ENCODE measurements at places on chromosomes 4 and X. TPM values are rescaled to one million over a fixed set of nuclear protein-coding genes. Genes with fewer than 3 reads are reported as not detected.

Gene PCDH11X
- not detected for total RNA-seq

DNA sequence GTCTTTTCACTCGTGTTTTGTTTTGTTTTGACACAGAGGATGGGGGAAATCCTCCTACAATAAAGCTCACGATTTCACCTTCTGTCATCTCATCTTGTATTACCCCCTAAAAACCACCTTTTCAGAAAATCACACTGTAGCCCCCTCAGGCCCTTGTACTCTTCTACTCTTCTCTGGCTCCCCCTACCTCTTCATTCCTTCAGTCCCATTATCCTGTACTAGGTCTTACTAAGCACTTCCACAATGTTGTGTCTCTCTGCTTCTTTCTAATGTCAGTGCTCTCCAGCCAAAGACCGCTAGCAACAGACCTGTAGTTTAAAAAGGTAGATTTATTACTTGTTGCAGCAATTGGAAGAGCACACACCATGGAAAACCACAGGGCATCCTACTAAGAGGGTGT, 30.0 kb upstream of the RNF128 start:
- no peak for DNase-seq

Gene TMEM187
- 2.0 TPM for total RNA-seq

DNA sequence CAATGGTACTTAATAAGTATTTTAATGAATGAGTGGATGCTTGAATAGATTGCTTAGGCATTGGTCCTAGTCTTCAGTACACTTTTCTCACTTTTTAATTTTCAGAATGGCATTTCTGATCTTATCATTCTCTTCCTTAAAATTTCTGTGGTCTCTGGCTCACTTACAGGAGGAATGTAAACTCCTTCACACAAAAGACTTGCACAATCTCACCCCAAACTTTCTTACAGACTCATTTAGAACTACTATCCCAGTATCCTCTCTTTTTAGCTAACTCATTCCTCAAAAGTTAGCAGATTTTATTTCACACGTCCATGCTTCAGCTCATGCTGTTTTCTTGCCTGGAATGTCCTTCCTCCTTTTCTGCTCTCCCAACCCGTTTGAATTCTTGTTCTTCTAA, 350.1 kb downstream of the GRXCR1 start:
- no peak for DNase-seq

GRCh38 chr4:81471298-81471587, 464 bp downstream of the RASGEF1B start:
- DNase-seq, result no peak

- DNase-seq, result no peak
Measured at GRCh38 chr4:169885893-169886292, 128.1 kb upstream of the HPF1 start.

- DNase-seq, result no peak
Measured at GRCh38 chr4:173821036-173821435, 291.0 kb upstream of the HAND2 start.

DNA sequence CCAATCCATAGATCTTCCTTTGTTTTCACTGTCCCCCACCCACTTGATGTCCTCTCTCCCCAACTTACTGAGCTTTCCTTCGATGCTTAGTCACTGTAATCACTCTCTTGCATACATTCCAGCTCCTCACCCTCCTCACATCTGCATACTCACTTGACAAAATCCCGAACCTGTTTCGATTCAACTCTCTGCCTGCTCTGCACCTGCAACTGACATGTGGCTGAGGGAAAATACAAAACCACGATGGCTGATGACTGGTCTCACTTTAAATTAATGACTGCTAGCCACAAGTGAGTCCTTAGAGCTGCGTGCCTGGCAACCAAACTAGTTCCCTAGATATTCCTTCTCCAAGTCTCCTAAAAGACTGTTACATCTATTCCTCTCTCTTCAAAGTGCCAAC, 70.4 kb upstream of the FHL1 start:
- no peak for DNase-seq

All from CD4-positive, alpha-beta T cell (primary cell).